Activated naive CD4-positive, alpha-beta T cell treated with Interleukin-2 at 50 U/mL for 16 hours (primary cell): ENCODE measurements at places on chromosomes 1 and 21.

GRCh38 chr1:47687631-47688460, 250.0 kb downstream of the FOXD2 start:
- DNase-seq: no peak

DNA sequence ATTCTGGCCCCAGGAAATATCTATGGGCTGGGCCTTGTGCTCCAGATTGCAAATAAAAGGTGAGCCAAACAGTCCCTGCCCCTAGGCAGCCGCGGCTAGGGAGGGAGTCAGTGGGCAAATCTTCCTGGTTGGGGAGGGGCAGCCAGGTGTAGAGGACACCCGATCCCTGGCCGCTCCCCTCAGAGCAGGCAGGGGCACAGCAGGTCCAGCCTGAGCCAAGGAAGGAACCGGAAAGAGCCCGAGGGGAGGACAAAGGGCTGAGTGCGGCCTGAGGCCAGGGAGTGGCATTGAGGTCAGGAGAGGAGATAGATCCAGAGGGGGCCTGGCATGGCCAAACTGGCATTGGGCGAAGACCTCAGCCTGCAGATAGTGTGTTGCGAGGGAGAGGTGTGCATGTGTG, 36.6 kb upstream of the ARF1 start:
- DNase-seq: no peak

DNA sequence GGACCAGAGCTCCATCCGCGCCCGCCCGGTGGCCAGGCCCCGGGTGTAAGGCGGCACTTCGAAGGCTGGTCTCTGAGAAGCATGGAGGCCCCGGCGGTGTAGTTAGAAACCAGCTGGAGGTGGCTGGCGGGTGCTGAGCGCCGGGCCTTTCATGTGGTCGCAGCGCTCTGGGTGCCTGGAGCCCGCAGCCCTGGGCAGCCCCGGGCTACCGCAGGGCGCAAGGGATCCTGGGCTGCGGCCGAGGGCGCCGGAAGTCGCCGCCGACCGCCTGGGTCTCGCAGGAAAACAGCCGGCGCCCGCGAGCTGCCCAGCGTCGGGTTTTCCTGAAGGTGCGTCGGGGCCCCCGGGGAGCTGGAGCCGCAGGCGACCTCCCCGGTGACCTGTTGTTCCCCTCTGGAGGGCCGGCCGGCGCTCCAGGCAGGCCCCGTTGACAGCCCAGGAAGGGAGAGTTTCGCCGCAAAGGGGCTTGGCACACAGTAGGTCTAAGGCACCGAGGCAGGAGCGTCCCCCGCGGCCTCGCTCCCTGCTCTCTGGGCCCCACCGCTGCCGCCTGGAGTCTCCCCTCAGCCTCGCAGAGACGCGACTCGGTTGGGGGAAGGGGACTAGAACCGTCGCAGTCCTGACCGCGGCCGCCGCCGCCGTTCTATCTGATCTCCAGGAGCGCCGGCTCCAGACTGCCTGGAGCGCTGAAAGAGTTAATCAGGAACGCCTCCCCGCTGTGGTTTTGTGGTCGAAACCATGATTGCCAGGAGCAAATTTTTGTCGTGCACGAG, 2.7 kb downstream of the GRHL3 start:
- peak; percentile 76 for DNase-seq

DNA sequence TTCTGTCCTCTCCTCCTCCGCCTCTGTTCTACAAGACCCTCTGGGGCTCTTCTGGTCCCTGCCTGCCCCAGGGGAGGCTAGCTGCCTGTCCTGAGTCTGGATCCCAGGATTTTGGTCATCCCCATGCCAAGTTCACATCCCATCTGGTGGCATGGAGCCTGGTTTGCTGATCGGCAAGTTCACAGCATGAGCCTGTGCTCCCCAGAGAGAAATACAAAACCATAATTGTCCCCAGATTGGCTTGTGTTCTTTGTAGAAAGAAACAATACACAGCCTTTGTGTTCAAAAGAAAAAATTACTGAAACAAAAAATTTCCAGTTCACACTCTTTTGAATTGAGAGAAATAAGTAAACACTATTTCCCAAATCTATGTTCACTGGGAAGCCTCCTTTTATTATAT, 149.4 kb upstream of the ZC3H12A start:
- DNase-seq: no peak

DNA sequence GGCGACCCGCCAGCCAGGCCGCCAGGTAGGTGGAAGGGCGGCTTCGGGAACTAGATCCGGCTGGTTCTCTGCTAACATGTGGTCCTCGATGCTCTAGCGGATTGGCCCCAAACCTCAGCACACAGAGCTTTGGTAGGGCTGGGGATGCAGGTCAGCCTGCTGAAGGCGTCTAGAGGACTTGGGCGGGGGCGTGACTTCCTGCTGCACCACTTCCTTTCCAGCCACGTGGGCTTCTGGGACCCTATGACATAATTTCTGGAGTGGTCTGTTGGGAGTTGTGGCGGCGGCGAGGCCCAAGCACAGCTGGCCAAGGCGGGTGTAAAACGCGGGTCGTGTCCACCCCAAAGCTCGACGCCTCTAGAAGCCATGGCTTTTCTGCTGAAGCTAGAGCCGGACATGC, 124.5 kb downstream of the ATF6 start:
- DNase-seq: no peak

- DNase-seq: no peak
These were observed 7.3 kb downstream of the SH2D1B start for GRCh38 chr1:162404550-162405160.

GRCh38 chr1:246317332-246318035, 189.6 kb downstream of the SMYD3 start:
- no peak for DNase-seq

- no peak for DNase-seq
These were observed 647.1 kb downstream of the PTPRU start for GRCh38 chr1:29883411-29883832.

DNA sequence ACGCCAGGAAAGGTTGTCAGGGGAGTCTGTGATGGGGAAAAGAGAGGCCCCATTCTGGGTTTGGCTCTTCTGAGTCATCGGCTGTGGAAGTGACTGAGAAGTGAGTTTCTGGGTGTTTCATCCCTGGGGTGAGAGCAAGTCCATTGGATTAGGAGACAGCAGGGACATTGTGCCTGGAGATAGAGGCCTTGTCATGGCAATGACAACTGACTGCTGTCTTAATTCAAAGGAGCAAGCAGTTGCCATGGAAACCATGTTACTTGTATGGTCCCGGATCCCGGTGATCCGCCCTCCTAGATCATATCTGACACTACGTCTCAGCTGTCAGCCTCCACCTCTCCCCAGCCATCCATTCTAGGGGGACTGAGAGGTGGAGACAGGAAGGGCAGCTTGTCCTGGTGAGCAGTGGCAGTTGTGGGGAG, 34.4 kb downstream of the KIAA0040 start:
- no peak for DNase-seq

DNA sequence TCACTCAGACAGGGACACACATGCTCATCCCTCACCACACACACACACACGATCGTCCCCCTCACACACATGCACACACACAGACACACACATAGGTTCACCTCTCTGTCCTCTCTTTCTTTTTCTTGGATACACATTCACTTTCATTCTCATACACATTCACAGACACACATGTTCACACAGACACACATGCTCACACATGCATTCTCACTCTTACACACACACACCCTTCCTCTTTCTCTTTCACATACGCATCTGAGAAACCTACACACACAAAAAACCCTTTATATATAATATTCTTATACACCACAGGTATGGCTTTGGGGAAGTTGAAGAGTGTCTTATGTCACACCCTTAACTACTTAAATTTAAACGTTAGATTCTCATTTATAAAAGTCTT, 248.6 kb upstream of the RUNX1 start:
- no peak for DNase-seq

- no peak for DNase-seq
These were observed 31.4 kb downstream of the POFUT2 start for GRCh38 chr21:45256021-45256911.
